ENCODE measurements at places on chromosomes 11 and 22.

DNA sequence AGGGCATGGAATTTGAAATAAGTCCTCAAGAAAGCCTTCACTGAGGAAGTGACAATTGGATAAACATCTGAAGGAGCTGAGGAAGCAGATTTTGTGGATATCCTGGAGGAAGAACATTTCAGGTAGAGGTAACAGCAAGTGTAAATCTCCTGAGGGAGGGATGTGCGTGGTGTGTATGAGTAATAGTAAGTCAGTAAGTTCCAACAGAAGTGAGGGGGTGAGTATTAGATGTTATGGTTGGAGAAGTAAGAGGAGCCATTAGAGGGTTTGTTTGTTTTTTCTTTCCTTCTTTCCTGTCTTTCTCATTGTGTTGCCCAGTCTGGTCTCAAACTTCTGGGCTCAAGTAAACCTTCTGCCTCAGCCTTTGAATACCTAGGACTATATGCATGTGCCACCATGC is 29.0 kb downstream of the ANKRD42 start:
- no peak for DNase-seq

DNA sequence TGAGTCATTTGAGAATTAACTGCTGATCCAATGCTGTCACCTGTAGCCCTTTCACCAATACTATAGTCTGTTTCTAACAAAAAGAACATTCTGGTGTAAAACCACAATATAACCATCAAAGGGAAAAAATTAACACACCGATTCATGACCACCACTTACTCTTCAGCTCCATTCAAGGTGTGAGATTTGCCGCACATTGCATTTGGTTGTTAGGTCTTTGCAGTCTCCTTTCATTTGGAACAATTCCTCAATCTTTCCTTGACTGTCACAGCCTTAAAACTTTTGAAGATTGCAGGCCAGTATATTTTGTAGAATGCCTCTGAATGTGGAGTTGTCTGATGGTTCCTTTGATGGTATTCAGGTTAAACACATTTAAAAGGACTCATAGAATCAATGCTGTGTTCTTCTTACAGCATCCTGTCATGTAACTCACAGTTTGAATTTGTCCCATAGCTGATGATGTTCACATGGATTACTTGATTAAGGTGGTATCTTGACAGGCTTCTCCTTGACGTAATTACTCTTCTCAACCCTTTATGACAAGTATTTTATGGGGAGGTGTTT is 63.6 kb downstream of the TNRC6B start:
- no peak for DNase-seq

DNA sequence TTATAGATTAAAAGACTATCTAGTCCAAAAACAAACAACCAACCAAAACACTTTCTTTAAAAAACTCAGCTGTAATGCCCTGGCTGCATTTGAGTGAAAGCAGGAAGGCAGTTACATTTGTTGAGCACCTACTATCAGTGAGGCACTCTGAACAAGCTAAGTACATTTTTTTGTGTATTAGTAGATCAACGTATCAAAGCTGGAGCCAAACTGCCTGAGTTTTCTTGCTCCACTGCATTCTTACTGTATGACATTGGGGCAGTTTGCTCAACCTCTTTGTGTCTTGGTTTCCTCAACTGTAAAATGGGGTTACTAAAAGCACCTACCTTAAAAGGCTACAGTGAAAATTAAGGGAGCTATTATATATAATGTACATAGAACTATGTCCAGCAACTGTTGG is 22.0 kb downstream of the COA4 start:
- no peak for DNase-seq

GRCh38 chr11:2911785-2912391 is 17.3 kb downstream of the PHLDA2 start:
- no peak for DNase-seq

DNA sequence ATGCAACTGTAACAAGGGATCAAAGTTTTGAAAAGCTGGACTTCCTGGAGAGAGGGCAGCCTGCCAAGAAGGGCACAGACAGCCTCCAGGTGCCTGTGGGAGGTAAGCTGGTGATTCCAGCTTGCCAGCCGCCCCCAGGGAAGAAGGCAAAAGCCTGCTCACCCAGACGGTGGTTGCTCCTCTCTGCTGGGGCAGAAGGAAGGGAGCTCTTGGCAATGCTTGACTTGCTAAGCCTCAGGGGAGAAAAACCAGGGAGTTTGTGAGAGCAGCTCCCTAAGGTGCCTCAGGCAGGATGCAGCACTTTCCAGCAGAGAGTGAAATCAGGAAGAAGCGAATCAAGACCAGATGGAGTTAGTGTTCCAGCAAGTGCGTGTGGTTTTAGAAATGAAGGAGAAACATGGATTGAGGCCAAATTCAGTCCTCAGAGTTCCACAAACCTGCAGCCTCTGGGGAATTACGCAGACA is 553.6 kb downstream of the BUD13 start:
- DNase-seq: no peak

GRCh38 chr11:103332409-103332808 is 223.2 kb downstream of the DYNC2H1 start:
- DNase-seq: no peak

- no peak for DNase-seq
Observed at GRCh38 chr11:88790182-88790581, 275.6 kb downstream of the GRM5 start.

DNA sequence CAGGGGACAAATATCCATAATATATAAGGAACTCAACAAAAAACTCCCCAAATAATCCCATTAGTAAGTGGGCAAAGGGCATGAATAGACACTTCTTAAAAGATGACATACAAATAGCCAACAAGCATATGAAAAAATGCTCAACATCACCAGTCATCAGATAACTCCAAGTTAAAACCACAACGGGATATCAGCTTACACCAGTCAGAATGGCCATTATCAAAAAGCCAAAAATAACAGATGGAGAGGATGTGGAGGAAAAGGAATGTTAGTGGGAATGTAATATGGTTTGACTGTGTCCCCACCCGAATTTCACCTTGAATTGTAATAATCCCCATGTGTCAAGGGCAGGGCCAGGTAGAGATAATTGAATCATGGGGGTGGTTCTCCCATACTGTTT is 350.1 kb downstream of the GUCY1A2 start:
- DNase-seq: no peak

DNA sequence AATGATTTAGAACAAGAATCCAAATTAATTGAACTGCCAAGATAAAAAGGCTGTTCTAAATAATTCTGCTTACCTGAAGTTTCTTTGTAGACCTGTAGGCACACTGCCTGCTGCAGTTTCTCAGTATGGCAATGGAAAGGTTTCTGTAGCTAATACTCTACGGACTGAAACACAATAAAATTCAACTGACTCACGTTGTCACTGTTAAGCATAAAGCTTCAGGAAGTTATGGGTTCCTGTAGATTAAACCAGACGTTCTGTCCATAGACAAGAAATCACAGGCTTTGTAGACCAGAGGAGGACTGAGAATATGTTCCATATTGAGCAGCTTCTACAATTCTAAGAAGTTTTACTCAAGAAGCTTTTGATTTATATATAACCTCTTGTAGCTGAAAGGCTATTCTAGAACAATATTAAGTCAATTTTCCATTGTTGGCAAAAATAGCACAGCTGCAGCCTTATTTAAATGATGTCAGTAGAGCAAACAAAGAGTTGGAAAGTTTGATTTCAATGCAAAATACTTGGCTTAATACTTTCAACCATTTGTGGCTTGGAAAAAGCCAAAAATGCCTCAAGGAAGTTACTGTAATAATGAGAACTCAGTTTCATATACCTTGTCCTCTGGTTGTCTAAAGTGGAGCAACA is at the start of gene GLYATL2:
TSS of gene GLYATL2 (minus strand) at position 344 of the 645 bp plus-strand sequence. CDS start 5,092 bp downstream, outside the sequence.
- DNase-seq: no peak

DNA sequence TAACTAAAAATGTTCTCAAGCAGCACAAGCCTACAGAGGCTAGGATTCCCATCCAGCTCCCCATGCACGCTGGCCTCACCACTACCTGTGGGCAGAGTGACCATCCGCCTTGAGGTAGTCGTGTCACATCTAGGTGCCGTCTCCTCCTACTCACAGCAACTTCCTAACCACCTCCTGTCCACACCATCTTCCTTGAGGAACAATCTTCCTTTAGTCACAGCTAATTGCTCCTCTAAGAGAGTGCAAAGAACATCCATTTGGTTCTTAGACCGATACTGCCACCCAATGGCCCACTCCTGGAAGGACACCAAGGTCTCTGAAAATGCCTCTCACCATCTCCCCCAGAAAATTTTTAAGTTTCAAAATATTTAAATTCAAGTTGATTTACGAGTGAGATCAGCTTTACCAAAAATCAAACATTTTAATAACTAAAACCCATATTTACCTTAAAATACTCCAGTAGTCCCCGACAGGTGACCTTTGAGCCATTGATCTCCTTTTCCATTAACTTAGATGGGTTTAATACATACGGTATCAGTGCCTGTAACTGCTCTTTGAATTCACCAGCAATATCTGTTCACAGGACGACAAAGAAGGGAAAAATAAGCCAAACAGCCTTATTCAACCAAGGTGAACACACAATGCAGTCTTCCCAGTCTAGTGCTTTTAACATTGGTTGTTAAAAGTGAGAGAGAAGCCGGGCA is 21.7 kb upstream of the PLAAT3 start:
- DNase-seq: peak; percentile 72

- no peak for DNase-seq
Observed at GRCh38 chr11:698493-699115, 3.0 kb downstream of the TMEM80 start.

DNA sequence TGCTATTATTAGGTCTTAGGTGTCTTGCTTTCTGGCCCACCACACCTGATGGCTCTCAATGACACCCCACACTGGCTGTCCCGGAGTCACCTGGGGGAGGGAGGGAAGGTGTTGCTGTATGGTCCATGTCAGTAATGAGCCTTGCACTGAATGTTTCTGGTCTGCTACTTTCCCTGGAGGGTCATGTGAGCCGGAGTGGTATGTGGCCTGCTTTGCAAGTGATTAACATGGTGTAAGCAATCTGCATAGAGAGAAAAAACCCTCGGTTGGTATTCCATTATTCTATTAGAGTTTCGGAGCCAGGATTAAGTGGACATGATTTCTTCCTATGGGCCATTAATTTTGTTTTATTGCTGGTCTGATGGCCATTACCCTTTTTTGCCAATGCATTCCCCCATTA is 63.9 kb downstream of the PKNOX2 start:
- DNase-seq: no peak

- no peak for DNase-seq
Observed at GRCh38 chr11:110446594-110446993, 16.8 kb downstream of the FDX1 start.

DNA sequence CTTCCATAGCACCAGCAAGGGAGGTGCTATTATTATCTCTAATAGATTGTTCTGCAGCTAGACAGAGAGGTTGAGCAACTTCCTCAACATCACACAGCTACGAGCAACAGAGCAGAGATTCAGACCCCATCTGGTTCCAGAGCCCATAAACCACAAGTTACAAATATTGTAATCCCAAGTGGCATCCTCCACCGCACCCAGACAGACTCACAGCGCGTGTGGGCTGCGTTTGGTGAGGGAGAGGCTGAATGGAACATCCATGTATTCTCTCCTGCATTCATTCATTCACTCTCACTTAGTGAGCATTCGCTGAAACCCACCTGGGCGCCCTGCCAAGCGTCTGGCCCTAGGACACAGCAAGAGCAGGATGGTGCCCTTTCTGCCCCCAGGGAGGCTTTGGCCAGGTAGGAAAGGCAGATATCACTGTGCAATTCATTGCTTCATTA is 33.5 kb downstream of the LIF start:
- DNase-seq: no peak

DNA sequence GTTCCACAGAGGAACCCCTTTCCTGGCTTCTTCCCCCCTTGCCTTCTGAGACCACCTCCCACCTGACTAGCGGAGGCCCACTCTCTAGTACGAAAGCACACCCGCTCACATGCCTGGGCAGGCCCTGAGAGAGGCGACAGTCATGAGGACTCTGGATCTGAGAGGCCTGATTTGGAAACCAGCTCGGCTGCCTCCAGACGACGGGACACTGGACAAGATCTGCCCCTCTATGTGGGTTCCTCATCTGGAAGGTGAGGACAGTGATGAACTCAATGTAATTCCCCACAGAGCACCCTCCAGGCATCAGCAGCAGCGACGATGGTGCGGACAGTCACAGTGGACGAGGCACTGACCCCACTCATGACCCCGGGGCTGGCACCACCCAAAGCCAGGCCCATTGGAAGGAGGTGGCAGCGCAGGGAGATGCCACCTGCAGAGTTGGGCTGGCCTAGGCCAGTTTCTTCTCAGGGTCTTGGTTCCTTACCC is 7.5 kb downstream of the SULT4A1 start:
- no peak for DNase-seq

- DNase-seq: no peak
Observed at GRCh38 chr22:29654420-29654819, 51.0 kb downstream of the NF2 start.

DNA sequence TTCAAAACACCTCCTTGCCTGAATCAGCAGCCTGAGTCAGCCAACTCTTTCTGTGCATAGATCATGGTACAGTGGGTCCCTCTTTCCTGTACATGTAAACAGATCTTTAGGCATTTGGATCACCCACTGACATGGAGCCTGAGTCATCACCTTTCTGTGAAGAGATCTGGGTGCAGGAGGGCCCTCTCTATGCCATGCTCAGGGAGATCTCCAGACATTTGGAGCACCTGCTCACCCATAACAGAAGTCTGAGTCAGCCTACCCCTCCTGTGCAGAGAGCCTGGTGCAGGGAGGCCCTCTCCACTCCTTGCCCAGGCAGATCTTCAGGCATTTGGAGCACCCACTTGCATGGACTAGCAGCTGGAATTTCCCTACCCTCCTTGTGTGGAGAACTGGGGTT is 56.2 kb upstream of the GLYAT start:
- no peak for DNase-seq

DNA sequence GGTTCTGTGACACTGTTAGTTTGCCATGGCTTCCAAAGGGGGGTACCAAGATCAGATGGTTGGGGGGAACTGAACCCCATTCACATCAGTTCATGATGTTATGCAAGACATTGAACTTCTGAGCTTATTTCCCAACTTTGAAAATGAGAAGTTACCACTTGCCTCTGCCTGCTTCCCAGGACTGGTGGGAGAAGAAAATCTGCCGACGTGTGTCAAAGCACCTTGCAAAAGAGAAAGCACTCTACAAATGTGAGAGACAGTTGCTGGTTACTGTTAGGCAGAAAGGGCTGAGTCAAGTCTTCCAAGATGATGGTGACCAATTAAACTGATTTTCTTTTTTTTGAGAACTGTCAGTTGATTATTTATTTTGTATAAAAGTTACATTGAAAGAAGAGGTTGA is 45.6 kb downstream of the SMCO4 start:
- no peak for DNase-seq

GRCh38 chr11:18046116-18046777 is at the start of gene TPH1:
TPH1 (minus strand) TSS chr11:18046269; CDS start chr11:18040762, 5,507 bp downstream.
- DNase-seq: peak; percentile 80

- DNase-seq: peak; percentile 19
Observed at GRCh38 chr11:1224111-1224490, 1.2 kb downstream of the MUC5B start.

- DNase-seq: peak; percentile 82
Observed at GRCh38 chr11:114317787-114318137, 21.6 kb downstream of the NNMT start.

DNA sequence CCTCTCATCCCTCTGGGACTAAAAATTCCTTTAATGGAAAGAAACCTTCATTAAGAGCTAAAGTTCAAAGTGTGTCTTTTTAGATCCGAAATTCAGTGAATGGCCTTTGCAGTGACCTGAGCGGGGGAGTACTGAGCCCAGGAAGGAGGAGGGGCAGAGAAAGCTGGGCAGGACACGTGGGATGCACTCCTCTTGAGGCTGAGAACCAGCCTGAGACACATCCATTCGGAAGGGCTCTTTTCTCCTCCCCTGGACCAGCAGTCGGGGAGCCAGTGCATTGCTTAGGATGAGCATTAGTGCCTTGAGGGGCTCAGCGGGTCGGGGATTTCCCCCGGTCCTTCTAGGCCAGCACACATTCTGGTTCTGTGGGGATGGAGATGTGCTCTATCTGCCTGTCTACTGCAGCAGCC is 258.9 kb upstream of the B3GAT1 start:
- no peak for DNase-seq
